ENCODE measurements at places on chromosomes 11 and 22.

DNA sequence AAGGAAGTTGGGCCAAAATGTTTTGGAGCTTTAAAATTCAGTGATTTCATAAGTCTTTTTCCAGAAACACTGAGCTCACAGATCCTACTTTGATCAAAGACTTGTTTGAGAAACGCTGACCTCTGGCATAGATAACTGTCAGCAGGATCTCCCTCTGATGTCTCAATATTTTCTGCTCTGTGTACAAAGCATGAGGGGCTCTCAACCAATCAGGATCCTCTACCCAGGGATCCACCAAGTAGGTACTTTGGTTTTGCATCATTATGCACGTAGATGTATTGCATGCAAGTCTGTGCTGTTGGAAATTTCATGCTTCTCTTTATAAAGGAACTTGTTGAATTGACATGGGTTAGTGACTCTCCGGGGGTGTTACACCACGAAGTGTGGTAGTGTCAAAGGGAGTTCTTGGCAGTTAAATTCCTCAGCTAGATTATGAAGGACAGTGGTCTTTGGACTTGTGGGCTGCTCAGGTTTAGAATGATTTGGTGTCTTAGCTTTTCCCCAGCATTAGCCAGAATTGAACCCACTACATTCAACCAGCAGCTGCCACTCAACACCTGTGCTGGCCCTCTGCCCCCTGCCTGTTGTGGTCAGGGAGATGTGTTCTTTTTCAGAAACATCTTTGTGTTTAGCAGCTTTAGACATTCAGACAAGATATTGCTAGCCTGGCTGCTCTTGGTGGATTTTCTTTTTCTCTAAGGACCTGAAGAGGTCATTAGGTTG lies 1.7 kb upstream of the DIXDC1 start:
- no peak for DNase-seq

GRCh38 chr11:109349276-109350080 lies 72.5 kb upstream of the C11orf87 start:
- DNase-seq: no peak

GRCh38 chr11:118881228-118881627 lies 2.5 kb upstream of the CXCR5 start:
- no peak for DNase-seq

- no peak for DNase-seq
These were observed 20.8 kb upstream of the ATP5MG start for GRCh38 chr11:118380571-118380970.

DNA sequence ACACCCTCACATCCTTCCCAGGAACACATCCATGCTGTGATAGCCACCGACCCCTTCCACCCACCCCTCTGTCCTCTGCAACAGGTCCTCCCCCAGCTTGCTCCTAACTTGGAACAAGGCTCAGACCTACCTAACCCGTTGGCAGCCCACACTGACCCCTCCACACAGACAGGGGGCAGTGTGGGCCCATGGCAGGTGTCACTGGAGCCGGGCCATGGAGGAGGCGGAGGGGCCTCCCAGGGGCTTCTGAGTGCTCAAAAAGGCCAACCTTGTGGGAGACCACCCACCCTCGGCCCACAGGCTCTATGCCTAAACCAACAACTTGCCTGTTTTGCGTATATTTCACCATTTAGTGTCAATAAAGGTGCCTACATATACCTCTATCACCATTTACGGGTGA lies 57.0 kb downstream of the CERK start:
- DNase-seq: no peak

- no peak for DNase-seq
These were observed 52.2 kb downstream of the FBLN1 start for GRCh38 chr22:45554861-45555260.

DNA sequence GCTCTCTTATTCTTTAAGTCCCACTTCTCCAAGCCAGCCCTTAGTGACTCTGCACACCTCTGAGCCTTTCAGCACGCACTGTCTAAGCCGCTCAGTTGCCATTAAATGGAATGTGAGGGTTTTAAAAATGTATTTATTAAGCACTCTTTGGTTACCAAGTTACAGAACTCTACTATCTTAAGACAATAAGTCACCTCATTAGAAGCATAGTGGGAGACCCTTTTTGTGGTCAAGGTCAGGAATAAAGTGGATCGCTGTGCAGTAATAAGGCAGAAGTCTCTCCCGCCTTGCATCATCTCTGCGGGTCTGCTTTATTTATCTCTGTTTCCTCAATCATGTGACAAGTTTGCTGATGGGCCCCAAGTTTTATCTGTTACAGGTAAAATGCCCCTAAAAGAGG lies 11.9 kb downstream of the SLC25A18 start:
- no peak for DNase-seq

DNA sequence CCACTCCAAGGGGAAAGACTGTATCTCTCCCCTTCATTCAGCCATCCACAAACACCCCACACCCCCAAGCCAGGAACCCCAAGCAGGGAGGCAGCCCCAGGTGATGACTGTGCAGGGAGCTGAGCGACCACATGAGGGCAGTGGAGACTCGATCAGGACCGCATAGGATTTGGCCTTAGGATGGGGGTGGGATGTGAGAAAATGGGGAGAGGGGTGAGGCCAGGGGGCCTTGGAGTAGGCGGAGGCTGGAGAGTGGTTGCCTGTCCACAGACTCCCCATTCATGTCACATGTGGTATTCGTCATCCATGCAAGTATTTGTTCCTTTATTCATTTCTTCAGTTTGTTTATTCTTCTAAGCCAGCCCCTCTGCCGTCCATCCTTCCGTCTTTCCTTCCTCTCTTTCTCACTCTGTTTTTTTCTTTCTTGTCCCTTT lies 2.7 kb upstream of the RHOD start:
- no peak for DNase-seq

DNA sequence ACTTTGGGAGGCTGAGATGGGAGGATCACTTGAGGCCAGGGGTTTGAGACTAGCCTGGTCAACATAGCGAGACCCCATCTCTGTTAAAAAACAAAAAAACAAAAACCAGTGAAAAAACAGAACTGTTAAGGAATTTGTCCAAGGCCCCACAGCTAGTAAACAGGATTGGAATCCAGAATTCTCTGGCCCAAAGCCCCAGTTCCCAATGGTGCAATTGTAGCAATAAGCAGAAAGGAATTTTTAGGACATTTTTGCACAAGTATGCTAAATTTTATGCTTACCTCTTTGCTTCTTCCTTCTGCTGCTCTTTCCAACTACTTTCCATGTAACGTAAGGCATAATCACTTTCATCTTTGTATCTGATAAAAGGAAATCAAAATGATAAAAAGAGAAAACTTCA lies 11.6 kb downstream of the MISFA start:
- no peak for DNase-seq

- no peak for DNase-seq
These were observed 8.4 kb upstream of the ALG8 start for GRCh38 chr11:78147807-78148206.

- DNase-seq: no peak
These were observed 1.2 kb upstream of the TMEM45B start for GRCh38 chr11:129814244-129815014.

GRCh38 chr11:134541355-134541754 lies 129.3 kb upstream of the B3GAT1 start:
- DNase-seq: no peak

- no peak for DNase-seq
These were observed 2.0 kb upstream of the MAPK11 start for GRCh38 chr22:50272044-50272802.

DNA sequence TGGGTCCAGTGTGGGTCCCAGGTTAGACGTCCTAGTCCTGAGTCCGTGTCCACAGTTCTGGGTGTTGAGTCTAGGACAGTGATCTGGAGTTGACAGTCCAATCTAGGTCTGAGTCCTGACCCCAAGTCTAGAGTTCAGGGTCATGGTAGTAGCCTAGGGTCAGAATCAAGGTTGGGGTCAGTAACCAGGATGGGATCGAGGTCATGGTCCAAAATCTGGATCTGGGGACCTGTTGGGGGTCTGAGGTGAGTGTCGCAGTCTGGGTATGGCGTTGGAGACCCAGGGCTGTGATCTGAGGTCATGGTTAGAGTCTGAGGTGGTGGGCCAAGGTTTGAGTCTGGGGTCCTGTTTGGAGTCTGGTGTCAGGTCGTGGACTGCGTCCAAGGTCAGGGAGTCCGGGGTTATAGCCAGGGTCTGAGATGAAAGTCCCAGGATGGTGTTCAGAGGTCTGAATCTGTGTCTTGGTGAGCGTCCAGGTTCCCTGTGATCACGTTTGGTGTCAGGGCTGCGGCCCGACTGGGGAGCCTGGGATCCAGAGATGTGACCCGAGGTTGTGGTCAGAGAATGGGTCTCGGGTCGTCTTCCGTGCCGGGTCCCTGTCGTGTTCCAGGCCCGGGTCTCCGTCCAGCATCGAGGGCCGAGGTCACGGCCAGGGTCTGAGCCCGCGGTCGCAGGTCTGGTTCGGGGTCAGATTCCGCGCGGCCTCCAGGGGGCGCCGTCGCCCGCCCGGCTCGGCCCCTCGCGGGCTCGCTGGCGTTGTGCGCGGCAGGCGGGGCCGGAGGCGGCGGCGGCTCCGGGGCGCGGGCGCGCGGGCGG lies 432 bp upstream of the GRK2 start:
- no peak for DNase-seq

DNA sequence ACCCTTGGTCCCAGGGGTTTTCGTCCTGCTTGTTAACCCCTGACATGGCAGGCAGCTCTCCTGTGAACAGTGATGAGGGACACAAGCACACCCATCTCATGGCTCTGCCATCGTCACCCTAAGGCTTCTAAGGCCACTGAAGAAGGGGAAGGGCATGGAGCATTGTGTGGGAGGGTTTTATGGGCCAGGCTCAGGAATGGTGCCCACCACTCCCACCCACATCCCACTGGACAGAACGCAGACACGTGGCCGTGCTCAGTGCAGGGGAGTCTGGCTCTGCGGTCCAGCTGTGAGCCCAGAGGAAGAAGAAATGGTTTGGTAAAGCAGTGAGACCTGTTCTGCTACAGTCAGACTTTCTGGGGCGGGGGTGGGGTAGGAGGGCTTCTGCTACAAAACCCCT lies 130.0 kb downstream of the CACNA1I start:
- no peak for DNase-seq

DNA sequence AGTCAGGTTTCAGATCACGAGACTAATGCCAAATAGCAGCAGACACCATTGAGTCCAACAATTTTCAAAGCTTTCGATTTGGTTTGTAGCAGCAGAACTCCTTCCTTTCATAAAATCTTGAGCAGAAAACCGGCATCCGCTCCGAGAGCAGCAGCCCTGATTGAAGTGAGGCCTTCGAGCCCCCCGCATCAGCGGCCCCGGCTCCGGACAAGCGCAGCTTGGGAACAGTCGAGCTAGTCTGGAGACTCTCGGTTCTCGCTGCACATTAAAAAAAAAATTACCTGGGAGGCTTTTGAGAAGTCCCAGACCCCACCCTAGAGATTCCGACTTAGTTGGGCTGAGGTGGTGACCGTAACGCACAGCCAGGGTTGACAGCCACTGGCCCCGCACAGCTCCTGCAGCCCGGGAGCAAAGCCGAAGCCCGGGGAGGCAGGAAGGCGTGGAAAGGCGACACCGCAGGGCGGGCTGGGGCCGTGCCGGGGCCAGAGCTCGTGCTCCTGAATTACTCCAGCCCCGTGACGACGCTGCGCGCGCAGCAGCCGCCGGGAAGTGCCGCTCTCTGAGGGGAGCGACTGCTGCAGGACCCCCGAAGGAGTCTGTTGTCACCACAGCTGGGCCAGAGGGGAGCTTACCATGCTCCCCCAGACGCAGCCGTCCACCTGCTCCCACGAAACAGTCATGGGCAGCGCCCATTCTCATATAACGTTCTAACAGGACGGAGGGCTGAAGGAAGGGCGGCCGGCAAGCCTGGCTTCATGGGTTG lies 57.8 kb downstream of the SPATA19 start:
- no peak for DNase-seq

DNA sequence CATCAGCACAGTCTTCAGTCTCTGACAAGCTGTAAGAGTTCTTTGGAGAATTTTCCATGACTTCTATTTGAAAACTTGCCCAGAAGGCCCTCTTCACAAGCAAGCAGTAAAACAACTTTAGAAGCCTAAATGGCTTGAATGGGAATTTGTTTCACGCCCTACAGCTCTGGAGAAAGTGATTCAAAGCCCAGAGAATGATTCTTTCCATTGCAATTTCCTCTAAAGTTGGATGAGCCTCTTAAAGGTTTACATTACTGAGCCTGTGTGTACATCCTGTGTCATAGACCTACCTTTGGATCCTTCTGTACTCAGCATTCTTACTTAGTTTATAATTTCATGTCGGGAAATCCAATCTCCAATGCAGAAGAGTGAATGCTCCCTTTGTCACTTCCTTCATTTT lies 6.8 kb upstream of the OR8B3 start:
- no peak for DNase-seq

GRCh38 chr11:68546555-68546954 lies 86.0 kb downstream of the PPP6R3 start:
- no peak for DNase-seq

GRCh38 chr11:80280737-80281136 lies 839.9 kb upstream of the TENM4 start:
- DNase-seq: no peak

GRCh38 chr11:11780858-11781257 lies 60.9 kb upstream of the USP47 start:
- no peak for DNase-seq

DNA sequence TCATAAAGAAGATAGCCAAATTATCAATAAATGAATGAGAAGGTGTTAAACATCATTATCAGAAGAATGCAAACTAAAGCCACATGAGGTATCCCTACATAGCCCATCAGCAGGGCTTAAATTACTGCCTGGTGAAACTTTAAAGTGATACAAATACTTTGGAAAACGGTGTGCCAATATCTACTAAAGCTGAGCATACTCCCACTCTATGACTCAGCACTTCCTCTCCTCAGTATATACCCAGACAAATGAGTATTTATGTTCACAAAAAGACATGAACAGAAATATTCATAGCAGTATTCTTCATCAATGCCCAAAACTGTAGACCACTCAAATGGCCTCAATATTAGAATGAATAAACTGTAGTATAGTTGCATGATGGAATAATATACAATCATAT lies 284.6 kb upstream of the ZC3H12C start:
- no peak for DNase-seq

- DNase-seq: no peak
These were observed 15.1 kb downstream of the MYEOV start for GRCh38 chr11:69308936-69309615.

DNA sequence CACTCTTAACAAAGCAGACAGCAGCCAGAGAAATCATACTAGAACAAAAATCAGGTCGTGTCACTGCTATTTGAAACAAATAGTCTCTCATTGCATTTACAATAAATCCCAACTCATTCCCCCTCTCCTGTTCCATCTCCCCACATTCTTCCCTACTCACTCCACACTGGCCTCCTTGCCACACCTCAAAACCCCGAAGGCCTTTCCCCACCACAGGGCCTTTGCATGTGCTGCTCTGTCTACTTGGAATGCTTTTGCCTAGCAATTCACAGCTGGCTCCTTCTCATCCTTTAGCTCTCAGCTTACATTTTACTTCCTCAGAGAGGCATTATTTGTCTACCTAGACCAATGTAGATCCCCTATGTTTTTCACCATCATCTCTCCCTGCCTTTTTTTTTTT lies 6.3 kb upstream of the THOC5 start:
- no peak for DNase-seq

GRCh38 chr22:40183029-40183581 lies 5.4 kb downstream of the TNRC6B start:
- no peak for DNase-seq
